ENCODE measurements at places on chromosomes 5 and 9. TPM values are rescaled to one million over a fixed set of nuclear protein-coding genes. Genes with fewer than 3 reads are reported as not detected.
A peak's percentile ranks its signal among the peaks of the same experiment; 100 is the strongest.

DNA sequence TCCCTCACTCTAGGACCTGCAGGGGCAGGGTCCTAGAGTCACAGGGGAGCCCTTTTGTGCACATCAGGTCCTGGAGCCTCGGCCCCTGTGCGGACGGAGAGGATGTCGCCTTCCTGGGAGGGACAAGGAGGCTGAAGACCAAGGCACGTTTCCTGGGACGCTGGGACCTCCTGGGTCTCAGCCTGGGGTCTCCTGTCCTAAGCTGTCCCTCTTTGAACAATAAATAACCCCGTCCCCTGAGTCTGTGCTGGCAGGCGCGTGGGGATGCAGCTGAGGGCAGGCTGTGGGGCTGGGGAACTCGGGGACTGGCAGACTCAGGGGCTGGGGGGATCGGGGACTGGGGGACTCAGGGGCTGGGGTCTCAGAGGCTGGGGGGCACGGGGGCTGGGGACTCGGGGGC, 31.1 kb downstream of the PAEP start:
- DNase-seq, result no peak

DNA sequence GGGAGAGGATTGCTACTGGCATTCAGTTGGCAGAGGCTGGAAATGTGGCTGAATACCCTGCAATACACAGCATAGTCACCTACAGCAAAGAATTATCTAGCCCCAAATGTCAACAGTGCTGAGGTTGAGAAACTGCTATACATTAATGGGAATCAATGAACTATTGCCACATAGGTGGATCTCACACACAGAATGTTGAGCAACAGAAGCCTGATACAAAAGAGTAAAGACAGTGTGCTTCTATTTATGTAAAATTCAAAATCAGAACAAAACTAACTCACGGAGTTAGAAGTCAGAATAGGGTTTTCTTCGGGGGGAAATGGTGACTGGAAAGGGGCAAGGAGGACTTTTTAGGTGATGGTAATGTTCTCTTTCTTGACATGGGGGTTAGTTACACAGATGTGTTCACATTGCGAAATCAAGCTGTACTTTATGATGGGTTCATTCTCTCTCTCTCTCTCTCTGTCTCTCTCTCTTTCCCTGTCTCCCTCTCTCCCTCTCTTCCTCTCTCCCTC, 45.7 kb upstream of the PANK3 start:
- DNase-seq, result no peak

CNTFR gene
- total RNA-seq, result 1.2 TPM

- DNase-seq, result no peak
These were observed 255.9 kb downstream of the PSAT1 start for GRCh38 chr9:78552802-78553201.

- DNase-seq, result no peak
These were observed 203.9 kb downstream of the CTNND2 start for GRCh38 chr5:11700391-11700790.

GRCh38 chr5:177111720-177112394, 21.7 kb upstream of the NSD1 start:
- DNase-seq, result peak; percentile 76
